Stimulated activated CD8-positive, alpha-beta memory T cell treated with anti-CD3 and anti-CD28 coated beads, Interleukin-4, amount 100 ng/mL, for 4 hours (primary cell): ENCODE measurements at places on chromosomes 1 and 21.

DNA sequence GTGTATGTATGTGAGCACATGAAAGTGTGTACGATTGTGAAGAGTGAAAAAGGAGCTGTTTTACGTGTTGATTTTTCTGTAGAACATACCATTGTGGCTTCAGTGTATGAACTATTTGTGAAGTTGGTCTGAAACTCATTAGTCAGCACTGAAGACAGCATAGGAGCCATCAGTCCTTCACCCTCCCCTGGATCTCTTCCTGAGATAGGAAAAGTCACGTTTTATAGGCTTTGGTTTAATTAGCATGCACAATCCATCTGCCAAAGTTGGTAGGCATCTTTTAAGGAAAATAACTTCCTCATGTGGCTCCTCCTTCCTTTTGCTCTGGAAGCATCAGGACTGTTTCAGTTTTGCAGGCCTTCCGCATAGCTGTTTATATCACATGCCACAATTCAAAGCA lies 1.4 kb upstream of the RABIF start:
- DNase-seq: no peak

- no peak for DNase-seq
Measured at GRCh38 chr21:45161038-45161945, 86.9 kb downstream of the ADARB1 start.

- DNase-seq: no peak
Measured at GRCh38 chr1:61013189-61013945, 69.0 kb upstream of the NFIA start.

GRCh38 chr1:56916630-56917029 lies 49.2 kb downstream of the C8B start:
- DNase-seq: no peak

- DNase-seq: no peak
Measured at GRCh38 chr1:208089149-208089548, 155.0 kb downstream of the PLXNA2 start.

- DNase-seq: no peak
Measured at GRCh38 chr1:12296623-12297022, 66.8 kb downstream of the VPS13D start.

- no peak for DNase-seq
Measured at GRCh38 chr1:197955486-197956394, 38.6 kb downstream of the LHX9 start.

GRCh38 chr1:200302921-200303290 lies 106.9 kb downstream of the ZNF281 start:
- no peak for DNase-seq

- DNase-seq: no peak
Measured at GRCh38 chr1:89754518-89754917, 66.3 kb upstream of the LRRC8D start.

- no peak for DNase-seq
Measured at GRCh38 chr1:197183195-197183748, 36.8 kb upstream of the ASPM start.

- DNase-seq: no peak
Measured at GRCh38 chr21:36887963-36888362, 78.5 kb downstream of the HLCS start.

GRCh38 chr1:109527846-109528695 lies 11.6 kb upstream of the GPR61 start:
- DNase-seq: no peak

DNA sequence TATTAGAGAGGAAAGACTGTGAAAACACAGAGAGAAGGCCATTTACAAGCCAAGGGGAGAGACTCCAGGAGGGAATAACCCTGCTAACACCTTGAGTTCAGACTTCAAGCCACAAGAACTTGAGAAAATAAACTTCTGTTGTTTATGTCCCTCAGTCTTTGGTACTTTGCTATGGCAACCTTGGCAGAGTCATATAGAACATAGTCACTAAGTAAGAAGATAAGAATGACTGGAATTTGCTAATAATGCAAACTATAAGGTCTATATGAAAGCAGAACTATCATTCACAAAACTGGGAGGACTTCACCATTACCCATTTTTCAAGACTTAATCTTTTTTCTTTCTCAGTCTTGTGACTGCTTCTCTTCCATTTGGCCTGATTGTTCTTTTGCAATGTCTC lies 767.3 kb upstream of the ADAMTS5 start:
- DNase-seq: no peak

- no peak for DNase-seq
Measured at GRCh38 chr21:40829791-40830190, 17.2 kb downstream of the DSCAM start.

GRCh38 chr1:221643404-221644144 lies 98.3 kb downstream of the DUSP10 start:
- no peak for DNase-seq

DNA sequence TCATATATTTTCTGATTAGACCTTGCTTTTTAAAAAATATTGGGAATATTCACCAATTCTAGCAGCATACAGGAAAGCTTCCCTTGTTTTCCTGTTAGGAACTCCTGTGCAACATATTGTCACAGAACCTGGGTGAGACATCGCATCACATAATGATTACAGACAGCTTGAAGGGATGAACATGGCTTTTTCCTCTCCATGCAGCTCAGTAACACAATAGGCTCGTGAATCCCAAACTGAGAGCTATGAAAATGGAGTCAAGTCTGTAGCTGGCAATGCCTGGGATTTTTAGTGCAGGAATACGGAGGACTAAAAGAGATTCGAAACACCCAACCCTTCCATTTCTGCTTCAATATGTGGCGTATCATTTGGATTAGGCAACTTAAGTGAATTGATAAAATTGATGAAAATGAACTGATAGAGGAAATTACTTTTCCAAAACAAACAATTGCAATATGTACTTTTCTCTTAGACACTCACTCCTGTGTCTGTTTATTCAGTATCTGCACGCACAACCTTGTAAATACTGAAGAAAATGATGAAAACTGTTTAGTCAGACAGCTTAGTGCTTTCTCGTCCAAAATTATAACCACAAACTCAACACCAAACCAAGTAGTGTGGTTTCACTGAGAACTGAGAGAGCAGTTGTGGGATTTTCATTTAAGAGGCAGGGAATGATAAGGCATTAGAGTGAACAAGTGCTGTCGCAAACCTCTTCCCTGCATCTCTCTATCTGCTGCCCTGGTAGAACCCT lies 250.4 kb downstream of the PTBP2 start:
- DNase-seq: no peak

GRCh38 chr1:247077213-247077612 lies 1.4 kb downstream of the ZNF670 start:
- no peak for DNase-seq

DNA sequence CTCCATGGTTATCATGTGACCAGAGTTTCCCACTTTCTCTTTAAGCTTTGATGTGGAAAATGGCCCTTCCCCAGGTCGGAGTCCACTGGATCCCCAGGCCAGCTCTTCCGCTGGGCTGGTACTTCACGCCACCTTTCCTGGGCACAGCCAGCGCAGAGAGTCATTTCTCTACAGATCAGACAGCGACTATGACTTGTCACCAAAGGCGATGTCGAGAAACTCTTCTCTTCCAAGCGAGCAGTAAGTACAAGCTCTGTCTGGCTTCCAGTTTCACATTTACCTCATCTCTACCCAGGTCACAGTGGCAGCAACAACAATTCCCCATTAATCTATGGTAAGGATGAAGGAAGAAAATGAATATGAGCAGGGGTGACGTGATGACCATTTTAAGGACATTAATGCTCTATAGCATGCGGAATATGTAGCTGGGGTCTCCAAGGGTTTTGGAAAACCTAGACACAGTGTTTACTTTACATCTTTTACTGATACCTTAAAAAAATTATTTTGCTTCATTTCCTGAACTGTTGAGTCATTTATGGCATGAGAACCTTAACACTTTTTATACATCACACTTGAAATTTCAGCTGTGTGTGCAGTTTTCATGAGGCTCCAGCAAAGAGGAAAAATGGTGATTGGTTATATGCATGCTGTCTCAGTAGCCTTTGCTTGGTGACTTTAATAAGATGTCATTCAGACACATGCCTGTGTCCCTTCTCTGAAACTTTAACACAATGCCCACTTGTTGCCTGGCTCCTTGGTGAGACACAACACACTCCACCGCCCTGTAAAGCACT lies 286.3 kb upstream of the SGIP1 start:
- no peak for DNase-seq
